ENCODE measurements at places on chromosomes 16 and 17. TPM values are rescaled to one million over a fixed set of nuclear protein-coding genes. Genes with fewer than 3 reads are reported as not detected.

GRCh38 chr16:9151074-9151473 lies 59.6 kb downstream of the HAPSTR1 start:
- no peak for ATAC-seq

- ATAC-seq = peak; percentile 84
Observed at GRCh38 chr16:88650749-88651275, at the start of gene CYBA. TSS of gene CYBA (minus strand) at chr16:88651053. CDS start at chr16:88651013, 40 bp downstream.

- no peak for ATAC-seq
Observed at GRCh38 chr16:86789621-86790051, 211.3 kb downstream of the FOXL1 start.

DNA sequence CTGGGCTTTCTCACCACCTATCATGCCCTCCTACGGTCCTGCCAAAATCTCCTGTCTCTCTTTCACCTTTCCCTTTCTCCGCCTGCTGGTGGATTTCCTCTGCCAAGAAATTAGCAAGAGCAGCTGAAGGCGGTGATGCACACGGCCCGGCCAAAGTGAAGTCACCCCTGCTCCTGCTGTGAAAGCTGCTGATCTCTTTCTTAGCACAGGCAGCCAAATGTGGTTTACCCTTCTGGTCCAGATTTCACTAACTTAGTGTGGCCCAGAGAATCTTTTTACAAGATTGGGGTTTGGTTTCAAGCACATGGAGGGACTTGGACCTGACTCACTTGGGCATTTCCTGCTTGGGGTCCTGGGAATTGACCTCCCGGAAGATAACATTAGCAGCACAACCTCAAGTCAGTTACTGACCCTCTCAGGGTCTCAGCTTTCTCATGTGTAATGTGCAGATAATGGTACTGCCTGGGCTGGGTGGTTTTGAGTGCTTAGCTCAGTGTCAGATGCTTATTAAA lies 155.7 kb downstream of the SOCS1 start:
- ATAC-seq = peak; percentile 13

DNA sequence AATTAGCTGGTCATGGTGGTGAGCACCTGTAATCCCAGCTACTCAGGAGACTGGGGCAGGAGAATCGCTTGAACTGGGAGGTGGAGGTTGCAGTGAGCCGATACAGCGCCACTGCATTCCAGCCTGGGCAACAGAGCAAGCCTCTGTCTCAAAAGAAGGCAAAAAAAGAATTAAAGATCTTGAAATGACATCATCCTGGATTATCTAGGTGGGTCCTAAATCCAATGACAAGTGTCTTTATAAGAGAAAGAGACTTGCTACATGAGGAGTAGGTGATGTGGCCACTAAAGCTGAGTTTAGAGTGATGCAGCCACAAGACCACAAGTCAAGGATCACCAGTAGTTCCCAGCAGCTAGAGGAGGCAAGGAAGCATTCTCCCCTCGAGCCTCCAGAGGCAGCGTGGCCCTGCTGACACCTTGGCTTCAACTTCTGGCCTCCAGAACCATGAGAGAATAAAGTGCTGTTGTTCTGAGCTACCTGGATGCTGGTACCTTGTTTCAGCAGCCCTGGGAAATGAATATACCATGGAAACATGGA lies 15.8 kb downstream of the CIITA start:
- ATAC-seq = no peak

GRCh38 chr16:57571098-57571497 lies 28.7 kb downstream of the ADGRG5 start:
- ATAC-seq = no peak

DNA sequence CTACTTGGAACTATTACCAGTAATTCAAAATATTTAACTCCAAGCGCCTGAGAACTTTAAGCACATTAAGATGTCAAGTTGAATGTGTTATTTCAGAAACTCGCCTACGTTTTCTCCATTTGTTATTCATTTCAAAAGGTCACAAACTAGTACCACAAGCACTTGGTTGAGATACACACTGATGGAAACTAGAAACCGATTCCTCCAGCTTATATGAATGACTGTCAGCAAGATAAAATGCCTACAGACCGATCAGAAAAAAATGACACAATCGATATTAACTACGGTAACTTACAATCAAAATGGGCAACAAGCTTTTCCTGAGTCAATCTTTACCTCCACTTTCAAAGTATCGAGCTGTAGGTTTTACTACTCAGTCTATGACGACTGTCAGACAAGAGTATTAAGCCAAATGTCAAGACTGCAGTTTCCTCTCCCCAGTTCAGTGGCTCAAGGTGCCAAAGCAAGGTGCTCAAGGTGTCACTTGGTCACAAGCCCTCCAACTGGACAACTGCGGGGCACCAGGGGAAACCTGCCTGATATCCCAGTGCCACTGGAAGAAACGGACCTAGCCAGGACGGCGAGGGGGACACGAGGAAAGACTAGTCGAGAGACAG lies 678 bp downstream of the SRP68 start:
- peak; percentile 5 for ATAC-seq

- no peak for ATAC-seq
Observed at GRCh38 chr17:17379197-17379991, 76.2 kb downstream of the NT5M start.

DNA sequence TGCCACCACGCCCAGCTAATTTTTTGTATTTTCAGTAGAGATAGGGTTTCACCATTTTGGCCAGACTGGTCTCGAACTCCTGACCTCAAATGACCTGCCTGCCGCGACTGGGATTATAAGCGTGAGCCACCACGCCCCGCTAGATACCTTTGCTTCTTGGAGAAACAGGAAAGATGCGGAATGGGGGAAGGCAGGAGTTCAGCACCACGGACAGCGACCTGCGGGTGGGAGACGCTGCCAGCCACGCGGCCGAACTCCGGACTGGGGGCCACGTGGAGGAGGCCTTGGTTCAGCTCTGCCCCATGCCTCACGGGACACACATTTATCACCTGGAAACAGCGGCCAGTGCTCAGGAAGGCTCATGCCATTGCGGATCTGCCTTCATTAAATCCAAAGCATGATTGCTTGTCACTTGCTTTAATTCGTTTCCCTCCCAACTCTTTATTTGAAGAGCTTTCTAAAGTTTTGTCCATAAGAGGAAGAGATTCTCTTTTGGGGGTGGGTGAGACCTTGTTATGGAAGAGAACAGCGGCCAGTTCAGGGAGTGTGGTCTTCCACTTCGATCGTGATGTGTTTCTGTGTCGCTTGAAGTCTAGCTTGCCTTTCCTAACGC lies 219.9 kb downstream of the ENGASE start:
- ATAC-seq = no peak

DNA sequence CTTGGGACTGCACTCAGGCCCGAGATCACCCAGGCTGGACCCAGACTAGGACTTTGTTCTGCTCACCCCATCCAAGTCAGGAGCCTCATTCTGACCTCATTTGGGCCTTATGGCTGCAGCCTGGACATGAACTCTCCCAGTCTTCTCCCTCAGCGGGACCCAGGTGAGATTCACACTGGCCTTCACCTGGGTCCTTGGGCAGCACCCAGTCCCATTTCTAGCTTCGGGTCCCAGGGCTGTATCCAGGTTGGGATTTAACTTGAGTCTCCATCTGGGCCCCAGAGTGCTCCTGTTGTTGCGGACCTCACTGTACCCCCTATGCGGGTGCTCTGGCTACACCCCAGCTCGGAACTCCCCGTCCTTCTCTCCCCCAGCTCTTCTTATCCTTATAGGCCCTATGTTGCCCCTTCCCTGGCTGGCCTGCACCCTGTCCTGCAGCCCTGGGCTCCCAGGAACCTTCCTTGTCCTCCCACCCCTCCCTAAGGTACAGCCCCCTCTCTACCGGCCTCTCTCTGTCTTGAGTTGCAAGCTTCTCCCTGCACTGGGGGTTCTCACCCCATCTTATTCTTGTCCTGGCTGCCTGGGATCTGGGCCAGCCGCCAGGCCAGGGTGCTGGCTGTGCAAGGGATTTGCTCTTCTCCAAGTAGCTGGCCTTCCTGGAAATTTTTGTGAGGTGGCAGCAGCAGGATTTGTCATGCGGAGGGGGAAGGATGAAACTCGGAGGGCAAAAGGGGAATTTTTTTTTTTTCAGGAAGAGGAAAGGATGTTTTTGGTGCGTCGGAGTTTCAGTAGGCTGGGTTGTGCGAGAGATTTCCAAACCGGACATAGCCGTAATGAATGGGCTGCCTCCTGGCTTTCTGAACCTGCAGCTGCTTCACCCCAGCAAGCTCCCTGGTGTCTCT lies 904 bp downstream of the MAP2K3 start:
- ATAC-seq = no peak

DNA sequence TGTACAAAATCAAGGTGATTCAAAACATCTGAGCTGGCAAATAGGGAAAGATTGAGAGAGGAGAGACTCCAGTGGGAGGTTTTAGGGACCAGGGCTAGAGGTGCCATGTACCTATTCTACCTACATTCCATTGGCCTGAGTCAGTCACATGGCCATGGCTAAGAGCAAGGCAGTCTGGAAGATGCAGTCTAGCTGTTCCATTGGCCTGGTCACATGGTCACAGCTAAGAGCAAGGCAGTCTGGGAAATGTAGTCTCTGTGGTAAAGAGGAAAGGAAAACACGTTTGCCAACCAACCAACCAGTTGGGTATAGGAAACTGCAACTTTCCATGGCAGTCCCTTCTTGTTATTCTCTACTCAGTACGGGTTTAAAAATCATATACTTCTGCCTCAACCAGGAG lies 369.1 kb downstream of the XYLT1 start:
- ATAC-seq = peak; percentile 93

- peak; percentile 55 for ATAC-seq
Observed at GRCh38 chr17:69492410-69493071, 78.0 kb downstream of the MAP2K6 start.

GRCh38 chr17:14417336-14417735 lies 116.5 kb downstream of the HS3ST3B1 start:
- no peak for ATAC-seq

- no peak for ATAC-seq
Observed at GRCh38 chr17:66963521-66963908, 992 bp upstream of the CACNG4 start.

DNA sequence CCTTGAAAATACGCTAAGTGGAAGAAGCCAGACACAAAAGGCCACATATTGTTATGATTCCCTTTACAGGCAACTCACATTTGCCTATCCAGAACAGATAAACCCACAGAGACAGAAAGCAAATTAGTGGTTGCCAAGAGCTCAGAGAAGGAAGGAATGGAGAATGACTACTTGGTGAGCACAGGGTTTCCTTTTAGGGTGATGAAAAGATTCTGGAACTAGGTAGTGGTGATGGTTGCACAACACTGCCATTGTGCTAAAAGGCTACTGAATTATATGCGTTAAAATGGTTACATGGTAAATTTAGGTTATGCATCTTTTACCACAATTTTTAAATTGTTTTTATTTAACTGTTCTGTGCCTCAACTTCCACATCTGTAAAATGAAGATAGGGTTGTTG lies 4.4 kb downstream of the COPRS start:
- ATAC-seq = no peak

GRCh38 chr17:55540414-55541091 lies 29.3 kb upstream of the SMIM36 start:
- ATAC-seq = no peak

DNA sequence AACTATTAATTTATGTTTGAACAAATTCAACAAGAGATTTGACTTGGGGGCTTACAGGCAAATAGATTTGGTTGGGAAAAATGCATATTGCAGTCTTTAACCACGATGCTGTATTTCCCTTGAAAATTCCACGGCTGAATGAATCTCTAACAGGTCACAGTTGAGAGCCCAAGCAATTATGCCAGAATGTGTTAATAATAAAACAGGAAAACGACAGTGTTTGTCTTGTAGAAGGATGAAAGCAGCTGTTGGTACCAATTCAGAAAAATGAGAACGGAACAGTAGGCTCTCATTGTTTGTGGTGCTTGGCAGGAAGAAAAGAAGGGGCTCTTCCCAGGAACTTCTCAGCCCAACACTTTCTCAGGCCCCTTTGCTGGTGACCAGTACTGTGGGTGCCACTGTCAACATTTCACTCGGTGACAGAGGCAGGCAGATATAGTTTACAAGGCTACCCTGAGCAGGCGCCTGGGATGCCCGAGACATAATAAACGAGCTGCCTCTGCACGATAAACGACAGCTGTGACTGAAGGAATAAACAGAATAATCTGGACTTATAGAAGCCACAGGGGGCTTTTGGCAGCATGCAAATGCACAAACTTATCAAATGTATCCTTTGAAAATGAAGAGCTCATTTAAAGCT lies 387.1 kb downstream of the HS3ST4 start:
- no peak for ATAC-seq

- ATAC-seq = peak; percentile 44
Observed at GRCh38 chr17:17403899-17404576, 72.8 kb upstream of the MED9 start.

DNA sequence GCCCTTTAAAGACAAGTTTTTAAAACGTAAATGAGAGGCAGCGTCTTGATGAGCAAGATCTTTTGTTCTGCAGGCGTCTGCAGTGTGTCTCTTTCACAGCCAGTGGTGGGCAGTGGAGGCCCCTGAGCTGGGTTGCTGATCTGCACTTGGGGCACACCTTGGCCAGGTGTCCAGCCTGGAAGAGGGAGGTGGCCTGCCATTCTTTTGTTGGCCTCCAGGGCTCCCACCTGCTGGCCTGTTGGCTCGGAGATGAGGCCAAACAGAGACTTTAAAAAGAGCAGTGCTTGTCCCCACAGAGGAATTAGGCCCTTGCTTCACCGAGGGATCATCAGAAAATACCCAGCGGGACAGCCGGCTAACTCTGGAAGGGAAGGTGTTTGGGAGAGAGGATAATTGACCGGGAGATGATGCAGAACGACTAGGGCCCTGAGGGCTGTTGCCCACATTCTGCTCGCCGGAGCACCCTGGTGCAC lies 145.9 kb upstream of the PLCG2 start:
- ATAC-seq = peak; percentile 37

- ATAC-seq = peak; percentile 83
Observed at GRCh38 chr16:68902003-68902968, 59.0 kb downstream of the TANGO6 start.

DNA sequence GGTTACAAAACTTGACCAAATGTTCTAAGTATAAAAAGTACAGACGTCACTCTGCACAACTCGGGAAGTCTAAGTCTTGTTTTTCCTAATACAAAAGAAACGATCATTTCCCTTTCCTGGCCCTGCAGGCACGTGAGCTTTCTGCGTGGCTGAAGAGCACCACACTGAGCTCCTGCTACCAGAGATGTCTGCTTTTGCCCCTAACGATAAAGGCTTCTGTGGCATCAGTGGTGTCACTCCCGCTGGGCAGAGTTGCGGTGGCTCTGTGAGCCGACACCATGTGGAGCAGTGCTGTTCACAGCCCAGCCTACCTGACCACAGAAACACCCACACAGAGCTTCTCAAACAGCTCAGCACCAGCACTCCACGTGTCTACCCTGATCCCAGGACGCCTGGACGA lies 20.5 kb downstream of the EMC8 start:
- no peak for ATAC-seq

GRCh38 chr16:89805136-89805905 lies 11.1 kb downstream of the FANCA start:
- no peak for ATAC-seq

- no peak for ATAC-seq
Observed at GRCh38 chr17:2380226-2380922, 20.5 kb downstream of the MNT start.

Gene EVPLL
- total RNA-seq = 5.3 TPM

Gene TP53TG3
- total RNA-seq = not detected

Gene METRN
- 9.6 TPM for total RNA-seq

Gene SMIM36
- not detected for total RNA-seq

Gene TMIGD1
- not detected for total RNA-seq

Gene G6PC1
- not detected for total RNA-seq

Gene NPIPA8
- total RNA-seq = 5.8 TPM

Gene ACSM2B
- total RNA-seq = not detected

Data from esophagus mucosa (tissue), 1 donor.